ENCODE measurements at places on chromosomes 6 and 20.

DNA sequence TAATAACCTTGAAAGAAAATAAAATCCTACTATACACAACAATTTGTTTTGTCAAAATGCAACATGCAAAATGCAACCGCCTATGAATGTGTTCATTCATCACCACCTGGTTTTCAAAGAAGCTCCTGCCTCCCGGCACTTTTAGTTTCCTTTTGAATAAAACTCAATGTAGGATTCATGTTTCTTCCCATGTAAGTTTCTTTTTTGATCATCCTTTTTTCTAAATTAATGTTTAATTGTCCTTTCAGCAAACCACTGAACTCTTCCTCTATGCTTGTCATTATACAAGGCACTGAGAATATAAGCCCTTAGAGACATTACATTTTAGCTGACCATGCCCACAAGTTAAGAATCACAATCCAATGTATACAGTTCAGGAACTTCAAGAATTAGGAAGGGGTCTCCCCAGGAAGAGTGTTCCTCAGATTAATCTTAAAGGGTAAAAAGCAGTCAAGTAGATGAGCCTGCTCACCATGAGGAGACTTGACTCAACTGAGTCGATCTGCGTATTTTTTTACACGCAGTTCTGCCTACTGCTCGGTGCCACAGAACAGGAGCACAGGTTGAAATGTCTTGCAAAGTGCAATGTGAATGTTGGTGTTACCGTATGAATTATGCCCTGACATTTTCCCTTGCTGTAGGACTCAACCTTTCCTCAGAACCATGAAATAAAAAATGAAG lies 7.2 kb upstream of the THEMIS start:
- DNase-seq: no peak

DNA sequence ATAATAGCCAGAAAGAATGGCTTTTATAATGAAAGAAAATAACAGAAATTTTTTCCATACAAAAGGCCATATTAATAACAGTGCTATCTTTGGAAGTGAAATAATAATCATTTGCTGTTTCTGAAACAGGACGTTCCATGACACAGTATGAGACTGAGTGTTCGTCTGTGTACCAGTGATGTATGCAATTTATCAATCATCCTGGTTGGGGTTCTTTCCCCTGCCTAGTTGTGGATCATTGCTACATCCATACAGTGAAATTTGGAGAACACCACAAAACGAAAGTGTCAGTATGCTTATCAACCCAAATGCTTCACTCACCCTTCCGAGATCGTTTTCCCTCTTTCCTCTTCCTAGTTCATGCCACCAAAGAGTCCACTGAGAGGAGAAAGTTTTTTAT lies 151.4 kb upstream of the PRDM1 start:
- no peak for DNase-seq

- no peak for DNase-seq
Observed at GRCh38 chr6:131565056-131565455, 8.0 kb upstream of the ARG1 start.

DNA sequence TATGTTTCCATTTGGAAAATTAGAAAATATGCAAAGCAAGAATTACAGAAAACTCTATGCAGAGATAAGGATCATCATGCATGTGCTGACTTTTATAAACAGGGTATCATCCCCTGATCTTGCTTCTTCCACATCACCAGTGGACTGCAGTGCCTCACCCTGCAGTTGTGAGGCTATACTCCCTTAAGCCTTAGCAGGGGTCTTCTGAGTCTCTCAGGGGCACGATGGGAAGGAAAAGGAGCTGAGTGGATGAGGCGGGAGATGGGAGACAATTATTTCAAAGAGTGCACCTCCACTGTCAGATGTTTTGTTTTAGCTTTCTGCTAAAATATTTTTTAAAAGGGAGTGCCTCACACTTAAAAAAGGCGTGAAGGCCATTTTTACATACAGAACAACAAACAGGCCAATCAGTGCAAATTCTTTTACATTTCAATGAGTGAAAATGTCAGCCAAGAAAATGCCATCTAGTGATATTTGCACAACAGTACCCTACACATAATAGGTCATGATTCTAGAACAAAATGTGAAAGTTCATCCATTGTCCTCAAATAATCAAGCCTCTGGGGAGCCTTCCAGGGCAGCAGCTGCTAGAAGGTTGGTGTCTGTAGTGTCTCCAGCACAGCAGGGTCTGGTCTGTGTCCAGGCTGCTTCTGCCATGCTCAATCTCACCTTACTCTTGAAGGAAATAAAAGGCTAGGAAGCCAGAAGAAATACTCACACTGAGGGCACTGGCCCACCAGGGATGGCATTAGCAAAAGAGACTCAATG lies 13.2 kb upstream of the SERPINB9 start:
- no peak for DNase-seq

DNA sequence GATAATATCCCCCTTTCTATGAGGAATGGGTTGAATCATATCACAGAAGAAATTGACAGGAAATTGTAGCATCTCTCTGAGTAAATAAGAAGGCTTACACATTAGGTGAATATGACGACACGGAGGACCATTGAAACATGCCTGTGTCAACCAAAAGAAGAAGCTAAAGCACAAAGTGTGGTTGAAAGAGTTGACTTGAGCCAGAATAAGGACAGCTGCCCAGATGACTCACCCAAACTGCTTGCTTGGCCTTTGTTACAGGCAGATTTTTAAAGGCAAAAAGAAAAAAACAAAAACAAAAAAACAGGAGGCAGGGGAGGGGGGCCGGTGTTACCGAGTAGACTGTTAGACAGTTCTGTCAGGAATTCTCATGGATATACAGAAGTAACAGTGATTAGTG lies 129.8 kb upstream of the EDN1 start:
- no peak for DNase-seq

Measured in stimulated activated CD4-positive, alpha-beta T cell treated with anti-CD3 and anti-CD28 coated beads, Interleukin-2, amount 100 ng/mL, for 4 hours (primary cell).